ENCODE measurements at places on chromosomes 11 and 22.

DNA sequence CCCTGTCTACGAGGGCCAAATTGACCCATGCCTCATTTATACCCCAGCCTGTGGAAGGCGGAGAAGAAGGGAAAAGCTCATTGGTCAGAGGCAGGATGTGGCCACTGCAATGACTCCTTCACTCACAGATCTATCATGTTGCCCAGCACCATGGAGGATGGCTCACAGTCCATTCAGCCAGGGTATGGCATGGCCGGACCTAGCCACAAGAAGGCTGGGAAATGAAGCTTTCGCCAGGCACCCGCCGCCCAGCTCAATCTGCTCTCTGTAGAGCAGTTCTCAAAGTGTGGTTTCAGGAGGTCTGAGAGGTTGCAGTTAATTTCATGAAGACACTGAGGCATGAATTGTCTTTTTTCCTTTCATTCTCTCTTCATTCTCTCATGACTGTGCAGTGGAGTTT lies 40.6 kb upstream of the LINC01488 start:
- DNase-seq: no peak

DNA sequence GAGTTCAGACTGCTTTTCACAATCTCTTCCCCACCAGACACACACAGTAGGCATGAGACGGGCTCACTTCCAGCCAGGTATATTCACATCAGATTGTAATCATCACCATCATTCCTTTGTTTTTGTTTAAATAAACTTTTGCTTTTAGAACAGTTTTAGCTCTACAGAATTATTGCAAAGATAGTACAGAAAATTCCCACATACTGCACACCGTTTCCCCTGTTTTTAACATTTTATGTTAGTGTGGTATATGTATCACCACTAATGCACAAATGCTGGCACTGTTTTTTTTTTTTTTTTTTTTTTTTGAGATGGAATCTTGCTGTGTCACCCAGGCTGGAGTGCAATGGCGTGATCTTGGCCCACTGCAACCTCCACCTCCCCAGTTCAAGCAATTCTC lies 83.3 kb upstream of the ANO1 start:
- DNase-seq: no peak

- no peak for DNase-seq
Measured at GRCh38 chr11:92739041-92739440, 230.4 kb upstream of the MTNR1B start.

- no peak for DNase-seq
Measured at GRCh38 chr11:112745973-112746372, 215.2 kb upstream of the NCAM1 start.

- DNase-seq: no peak
Measured at GRCh38 chr22:30607300-30607930, 441 bp downstream of the TCN2 start.

DNA sequence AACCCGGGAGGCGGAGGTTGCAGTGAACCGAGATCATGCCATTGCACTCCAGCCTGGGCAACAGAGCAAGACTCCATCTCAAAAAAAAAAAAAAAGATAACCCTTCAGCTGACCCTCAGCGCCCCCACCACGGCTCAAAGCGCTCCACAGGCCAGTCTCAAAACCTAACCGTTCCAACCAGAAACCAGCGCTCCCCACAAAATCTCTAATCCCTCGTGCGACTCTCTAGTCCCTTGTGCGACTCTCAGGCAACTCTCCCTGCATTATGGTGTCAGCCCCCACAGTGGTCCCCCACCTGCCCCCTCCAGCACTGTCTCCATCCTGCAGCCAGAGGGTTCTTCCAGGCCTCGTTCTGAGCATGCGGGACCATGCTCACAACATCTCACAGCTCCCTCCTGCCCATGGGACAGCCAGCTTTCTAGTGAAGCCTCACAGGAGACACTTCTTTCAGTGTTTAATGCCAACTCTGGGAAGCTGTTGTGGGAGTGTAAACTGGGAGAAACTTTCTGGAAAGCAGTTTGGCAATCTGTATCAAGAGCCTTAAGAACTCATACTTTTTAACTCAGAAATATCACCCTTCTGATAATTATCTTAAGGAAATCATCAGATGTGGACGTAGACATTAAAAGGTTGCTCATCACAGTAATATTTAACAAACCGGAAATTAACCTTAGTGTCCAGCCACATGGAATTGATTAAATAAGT lies 4.2 kb upstream of the RASGRP2 start:
- no peak for DNase-seq

GRCh38 chr11:74023276-74023675 lies 14.4 kb upstream of the UCP3 start:
- no peak for DNase-seq

GRCh38 chr22:43168471-43169309 lies 17.3 kb downstream of the TSPO start:
- DNase-seq: no peak

DNA sequence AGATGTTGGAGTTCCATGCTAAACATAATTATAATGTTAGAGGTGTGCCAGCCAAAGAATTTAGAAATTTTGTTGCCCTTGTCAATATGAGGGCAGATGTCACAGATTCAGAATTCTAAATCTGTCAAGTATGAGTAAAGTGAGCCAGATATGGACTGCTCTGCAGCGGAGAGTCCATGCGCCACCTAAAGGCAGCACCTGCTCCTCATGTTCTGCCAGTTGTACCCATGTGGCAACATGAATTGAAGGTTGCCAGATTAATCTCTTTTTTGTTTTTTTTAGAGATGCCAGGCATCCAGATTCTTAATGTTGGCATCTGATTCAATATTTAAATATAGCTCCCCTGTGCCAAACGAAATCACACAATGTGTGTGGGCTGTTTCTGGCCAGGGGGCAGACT lies 678.6 kb upstream of the ANO5 start:
- DNase-seq: no peak

DNA sequence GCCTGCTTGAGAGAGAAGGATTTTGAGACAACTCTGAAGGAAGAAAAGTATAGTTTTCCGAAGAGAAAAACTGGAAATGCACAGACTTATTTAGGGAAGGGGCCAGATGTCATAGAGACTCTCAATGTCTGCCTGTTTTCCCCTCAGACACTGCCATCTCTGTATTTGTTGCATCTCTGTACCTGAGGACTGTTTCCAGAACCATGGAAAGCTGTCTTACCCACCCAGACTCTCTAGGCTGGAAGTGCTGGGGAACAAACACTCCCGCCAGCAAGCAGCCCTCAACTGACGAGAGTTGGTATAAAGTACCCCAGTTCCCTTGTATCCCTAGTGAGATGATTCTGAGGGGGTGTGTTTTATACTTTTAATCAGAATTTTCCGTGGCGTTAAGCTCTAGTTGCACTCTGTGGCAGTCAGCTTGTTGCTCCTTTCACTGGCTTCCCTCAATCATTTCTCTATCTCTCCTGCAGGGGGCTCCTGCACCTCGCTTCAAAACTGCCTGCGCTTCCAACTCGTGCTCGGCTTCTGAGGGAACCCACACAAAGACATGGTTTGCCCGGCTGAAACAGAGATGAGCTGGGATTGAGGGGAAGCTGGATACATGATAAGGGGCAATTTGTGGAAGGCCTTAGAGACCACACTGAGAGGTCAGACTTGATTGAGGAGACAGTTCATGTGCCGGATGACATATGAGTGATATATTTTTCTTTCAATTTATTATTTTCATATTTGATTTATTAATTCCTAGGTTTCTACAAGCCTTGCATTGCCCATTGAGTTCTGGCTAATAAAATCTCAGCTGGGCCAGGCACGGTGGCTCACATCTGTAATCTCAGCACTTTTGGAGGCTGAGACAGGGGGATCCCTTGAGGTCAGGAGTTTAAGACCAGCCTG lies 36.9 kb upstream of the CLPB start:
- peak; percentile 25 for DNase-seq

DNA sequence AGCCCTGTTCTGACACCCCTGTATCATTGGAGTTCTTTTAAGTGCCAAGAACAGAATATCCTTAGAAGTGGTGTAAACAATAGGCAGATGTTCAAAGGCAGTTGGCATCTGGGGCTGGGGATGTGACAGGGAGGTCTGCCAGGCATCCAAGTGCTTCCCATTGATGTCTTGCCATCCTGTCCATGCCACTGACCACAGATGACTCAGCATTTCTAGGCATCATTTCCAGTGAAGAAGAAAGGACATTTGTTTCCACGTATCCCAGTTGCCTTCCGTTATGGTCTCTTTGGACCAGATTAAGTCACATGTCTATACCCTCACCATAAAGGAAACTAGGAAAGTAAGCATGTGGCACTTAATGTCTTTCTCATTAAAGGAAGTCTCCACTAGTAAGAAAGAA lies 76.7 kb upstream of the BARX2 start:
- no peak for DNase-seq

DNA sequence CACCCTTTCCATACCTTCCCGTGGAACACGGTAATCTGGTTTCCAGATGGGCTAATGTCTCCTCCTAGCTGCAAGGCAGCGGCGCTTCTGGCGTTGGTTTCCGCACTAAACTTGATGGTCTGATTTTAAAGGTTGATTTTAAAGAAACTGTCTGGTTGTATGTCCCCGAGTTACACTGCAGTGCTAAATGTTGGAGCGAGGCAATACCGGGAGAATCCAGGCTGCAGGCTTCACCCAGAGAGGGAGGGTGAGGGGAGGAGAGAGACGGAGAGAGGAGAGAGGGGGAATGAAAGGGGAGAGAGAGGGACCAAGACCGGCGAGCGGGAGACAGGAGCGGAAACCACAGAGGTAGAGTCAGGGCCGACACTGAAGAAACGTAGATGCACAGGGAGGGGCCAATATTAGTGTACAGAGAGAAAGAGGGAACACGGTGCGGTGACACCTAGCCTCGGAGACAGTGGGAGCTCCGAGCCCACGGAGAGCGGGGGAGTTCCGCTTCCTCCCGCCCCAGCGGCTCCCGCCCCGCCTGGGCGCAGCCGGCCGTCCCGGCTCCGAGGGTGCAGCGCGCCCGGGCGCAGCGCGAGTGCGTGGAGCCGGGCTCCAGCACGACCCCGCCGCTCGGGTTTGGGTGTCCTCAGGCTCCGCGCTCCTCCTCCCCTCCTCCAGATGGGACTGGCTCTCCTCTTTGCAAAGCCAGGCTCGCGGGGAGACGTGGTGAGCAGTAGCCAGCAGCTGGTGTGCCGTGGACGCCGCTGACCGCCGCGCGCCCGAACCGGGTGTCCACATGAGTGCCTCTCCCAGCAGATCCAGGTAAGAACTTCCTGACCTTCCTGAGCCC lies 71.9 kb upstream of the GRAMD1B start:
- DNase-seq: no peak

GRCh38 chr11:62399172-62399877 lies 19.5 kb upstream of the SCGB1A1 start:
- DNase-seq: no peak

- DNase-seq: no peak
Measured at GRCh38 chr11:100188137-100188783, 498.8 kb upstream of the ARHGAP42 start.

DNA sequence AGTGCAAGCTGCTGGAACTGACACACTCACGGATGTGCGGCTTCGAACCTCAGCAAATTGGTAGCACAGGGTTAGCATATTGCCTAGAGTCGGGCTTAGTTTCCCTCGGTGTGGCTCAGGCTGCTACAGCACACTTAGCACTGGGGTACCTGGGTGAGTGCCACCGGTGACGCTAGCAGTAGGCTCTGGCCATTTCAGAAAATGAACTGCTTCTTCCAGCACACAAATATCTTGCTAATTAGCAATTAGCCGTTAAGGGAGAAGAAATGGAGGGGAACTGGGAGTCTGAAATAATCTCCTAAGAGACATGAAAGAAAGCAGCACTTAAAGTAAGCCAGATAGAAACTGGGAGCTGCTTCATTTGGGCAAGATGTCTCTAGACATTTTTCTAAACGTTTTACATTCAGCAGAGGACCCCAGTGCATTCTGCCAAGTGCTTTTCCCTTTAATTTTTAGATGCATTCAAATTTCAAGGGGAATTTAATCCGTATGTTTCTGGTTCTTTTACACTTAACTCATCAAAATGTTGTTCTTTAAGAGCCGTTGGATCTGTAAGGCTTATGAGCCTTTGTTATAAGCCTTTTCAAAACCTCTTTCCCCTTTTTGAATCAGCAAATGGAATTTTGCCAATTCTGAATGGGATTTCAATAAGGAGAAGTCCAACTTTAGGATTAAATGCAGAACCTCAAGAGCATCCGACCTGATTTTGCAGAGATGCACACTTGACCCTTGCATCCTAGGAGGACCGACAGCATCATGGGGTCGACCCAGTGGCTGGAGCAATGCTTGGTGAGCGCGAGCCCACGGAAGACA lies 708.1 kb downstream of the NTM start:
- DNase-seq: no peak

- DNase-seq: no peak
Measured at GRCh38 chr22:27992294-27993165, 73.5 kb upstream of the PITPNB start.

GRCh38 chr11:21896746-21897602 lies 295.9 kb upstream of the ANO5 start:
- no peak for DNase-seq

DNA sequence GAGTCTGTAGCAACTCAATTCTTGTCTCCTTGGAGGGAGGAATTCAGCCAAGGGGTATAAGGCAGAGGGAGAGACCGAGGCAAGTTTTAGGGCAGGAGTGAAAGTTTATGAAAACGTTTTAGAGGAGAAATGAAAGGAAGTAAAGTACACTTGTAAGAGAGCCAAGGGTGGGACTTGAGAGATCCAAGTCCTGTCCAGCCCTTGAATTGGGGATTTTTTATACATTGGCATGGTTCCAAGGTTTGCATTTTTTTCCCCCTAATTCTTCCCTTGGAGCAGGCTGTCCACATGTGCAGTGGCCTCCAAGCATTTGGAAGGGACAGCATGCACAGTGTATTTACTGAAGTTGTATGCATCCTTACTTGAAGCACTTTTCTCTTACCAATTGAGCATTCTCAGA lies 192.1 kb downstream of the LUZP2 start:
- DNase-seq: no peak

GRCh38 chr11:134231958-134232659 lies 7.6 kb downstream of the VPS26B start:
- no peak for DNase-seq

DNA sequence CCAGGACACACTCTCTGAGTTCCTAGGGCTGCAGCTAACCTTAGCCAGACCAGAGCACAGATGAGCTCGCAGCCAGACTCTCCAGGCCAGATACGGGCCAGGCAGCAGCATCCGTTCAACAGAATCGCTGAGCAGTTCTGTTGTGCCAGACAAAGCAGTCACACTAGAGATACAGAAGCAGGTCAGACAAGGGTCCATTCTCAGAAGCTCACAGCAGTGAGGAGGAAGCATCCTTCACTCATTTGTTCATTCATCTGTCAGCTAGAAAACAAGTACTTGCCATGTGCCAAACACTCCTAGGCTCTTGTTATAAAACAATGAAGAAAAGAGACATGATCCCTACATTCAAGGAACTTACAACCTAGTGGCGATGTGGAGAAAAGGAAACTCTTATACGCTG lies 2.6 kb downstream of the LMO2 start:
- DNase-seq: no peak

GRCh38 chr11:1156506-1157340 lies 1.0 kb upstream of the MUC5AC start:
- no peak for DNase-seq

- DNase-seq: no peak
Measured at GRCh38 chr22:37742376-37743171, 45.7 kb downstream of the TRIOBP start.

- no peak for DNase-seq
Measured at GRCh38 chr22:22215659-22216449, 28.7 kb upstream of the VPREB1 start.

All from stimulated activated CD8-positive, alpha-beta memory T cell treated with anti-CD3 and anti-CD28 coated beads, Interleukin-12 subunit alpha, Interleukin-12 subunit beta, amount 100 ng/mL, for 1 hour (primary cell).